HCEC 1CT (cell line): ENCODE measurements at places on chromosomes 12 and 14.

DNA sequence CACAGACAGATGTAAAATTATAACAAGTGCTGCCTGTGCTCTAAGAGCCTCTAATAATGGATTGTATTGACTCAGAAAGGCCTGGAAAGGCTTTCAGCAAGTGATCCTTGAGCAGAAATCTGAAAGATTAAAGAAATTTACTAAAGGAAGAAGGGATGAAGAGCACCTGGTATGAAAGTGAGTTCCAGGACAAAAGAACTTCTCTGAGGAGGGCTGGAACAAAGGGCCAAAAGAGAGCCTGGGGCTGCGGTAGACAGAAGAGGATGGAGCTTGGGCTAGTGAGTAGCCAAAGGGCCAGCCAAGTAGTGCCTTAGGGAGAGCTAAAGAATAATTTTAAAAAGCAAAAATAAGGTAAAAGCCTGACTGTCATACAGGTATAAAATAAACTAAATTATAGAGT, 44.0 kb downstream of the BCAT1 start:
- DNase-seq: no peak

- DNase-seq: no peak
Observed at GRCh38 chr12:22722779-22723178, 97.8 kb downstream of the ETNK1 start.

- DNase-seq: no peak
Observed at GRCh38 chr14:58914279-58914855, 274.1 kb upstream of the DAAM1 start.

DNA sequence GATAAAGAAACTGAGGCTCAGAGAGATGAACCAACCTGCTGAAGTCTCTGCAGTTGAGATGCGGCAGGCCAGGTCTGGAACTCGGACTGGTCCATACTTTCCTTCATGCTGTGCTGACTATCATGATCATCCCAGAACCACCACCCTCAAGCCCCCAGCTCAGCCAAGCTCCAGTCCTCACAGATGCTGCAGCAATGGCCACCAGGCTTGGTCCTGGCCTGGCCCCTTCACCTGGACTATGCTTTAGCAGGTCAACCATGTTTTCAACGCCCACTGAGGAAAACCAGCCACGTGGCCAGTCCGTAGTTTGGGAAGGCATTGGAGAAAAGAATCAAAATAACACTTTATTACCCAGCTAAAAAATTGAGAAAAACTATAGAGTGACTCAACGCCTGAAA, 1.4 kb downstream of the GPR68 start:
- DNase-seq: no peak

GRCh38 chr12:19251481-19252132, 122.1 kb downstream of the PLEKHA5 start:
- no peak for DNase-seq

- no peak for DNase-seq
Observed at GRCh38 chr12:67420506-67420905, 151.3 kb downstream of the CAND1 start.

DNA sequence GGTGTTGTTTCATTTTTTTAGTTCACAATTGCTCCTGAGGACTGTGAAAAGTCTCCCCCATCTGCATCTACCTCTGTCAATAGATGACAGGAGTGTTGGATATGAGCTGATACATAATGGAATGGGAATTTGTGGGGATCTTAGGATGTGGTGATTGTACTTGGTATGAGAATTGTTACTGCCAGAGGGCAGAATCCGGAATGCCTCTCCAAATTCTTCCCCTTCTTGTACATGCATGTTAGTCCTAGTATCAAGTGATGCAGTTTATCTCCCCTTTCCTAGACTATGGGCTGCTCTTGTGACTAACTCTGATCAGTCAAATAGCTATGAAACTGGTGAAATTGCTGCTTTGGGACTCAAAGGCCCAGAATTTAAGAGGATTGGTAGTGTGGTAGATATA, 24.8 kb upstream of the NOVA1 start:
- DNase-seq: no peak

GRCh38 chr14:73058922-73059673, 764 bp downstream of the RBM25 start:
- peak; percentile 15 for DNase-seq

DNA sequence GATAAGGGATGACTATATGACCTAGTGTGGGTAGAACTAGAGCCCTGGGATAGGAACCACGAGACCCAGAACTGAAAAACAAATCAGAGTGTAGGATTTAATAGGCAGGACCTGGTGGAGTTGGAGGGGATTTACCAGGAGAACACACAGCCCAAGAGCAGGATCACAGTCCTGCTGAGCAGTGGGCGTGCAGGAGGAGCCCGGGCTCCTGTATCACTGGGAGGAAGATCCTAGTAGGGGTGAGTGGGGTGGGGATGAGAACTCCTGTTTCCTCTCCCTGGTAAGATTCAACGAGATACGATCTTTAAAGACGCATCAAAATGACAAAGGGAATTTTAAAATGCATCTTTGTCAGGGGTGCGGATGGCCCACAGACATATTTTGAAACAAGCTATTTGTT, 220.1 kb downstream of the GALC start:
- no peak for DNase-seq

DNA sequence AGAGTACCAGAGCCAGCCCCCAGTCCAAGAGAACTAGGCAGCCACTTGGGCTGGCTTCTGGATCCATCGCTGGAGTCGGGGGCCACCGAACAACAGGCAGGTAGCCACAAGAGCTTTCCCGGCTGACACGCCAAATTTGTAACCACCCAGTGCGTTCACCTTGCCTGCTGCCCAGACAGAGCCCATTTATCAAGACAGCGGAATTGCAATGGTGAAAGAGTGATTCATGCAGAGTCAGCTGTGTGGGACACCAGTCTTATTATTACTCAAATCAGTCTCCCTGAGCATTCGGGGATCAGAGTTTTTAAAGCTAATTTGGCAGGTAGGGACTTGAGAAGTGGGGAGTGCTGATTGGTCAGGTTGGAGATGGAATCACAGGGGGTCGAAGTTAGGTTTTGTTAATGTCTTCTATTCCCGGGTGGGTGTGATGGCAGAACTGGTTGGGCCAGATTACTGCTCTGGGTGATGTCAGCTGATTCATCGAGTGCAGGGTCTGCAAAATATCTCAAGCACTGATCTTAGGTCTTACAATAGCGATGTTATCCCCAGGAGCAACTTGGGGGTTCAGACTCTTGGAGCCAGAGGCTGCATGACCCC, 64.3 kb downstream of the PDE6H start:
- no peak for DNase-seq

DNA sequence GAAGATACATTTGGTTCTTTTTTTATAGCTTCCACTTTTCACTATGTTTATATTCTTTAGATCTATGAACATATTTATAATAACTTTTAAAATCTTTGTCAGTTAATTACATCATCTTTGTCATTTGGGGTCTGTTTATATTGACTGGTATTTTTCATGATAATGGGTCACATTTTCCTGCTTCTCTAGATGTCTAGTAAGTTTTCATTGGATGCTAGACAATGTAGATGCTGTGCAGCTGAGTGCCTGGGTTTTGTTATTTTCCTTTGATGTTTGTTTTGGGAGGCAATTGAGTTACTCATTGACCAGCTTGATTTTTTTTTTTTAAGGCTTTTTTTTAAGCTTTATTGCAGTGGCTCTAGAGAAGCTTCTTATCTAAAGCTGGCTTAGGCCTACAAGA, 4.9 kb downstream of the MAP1LC3B2 start:
- DNase-seq: no peak

DNA sequence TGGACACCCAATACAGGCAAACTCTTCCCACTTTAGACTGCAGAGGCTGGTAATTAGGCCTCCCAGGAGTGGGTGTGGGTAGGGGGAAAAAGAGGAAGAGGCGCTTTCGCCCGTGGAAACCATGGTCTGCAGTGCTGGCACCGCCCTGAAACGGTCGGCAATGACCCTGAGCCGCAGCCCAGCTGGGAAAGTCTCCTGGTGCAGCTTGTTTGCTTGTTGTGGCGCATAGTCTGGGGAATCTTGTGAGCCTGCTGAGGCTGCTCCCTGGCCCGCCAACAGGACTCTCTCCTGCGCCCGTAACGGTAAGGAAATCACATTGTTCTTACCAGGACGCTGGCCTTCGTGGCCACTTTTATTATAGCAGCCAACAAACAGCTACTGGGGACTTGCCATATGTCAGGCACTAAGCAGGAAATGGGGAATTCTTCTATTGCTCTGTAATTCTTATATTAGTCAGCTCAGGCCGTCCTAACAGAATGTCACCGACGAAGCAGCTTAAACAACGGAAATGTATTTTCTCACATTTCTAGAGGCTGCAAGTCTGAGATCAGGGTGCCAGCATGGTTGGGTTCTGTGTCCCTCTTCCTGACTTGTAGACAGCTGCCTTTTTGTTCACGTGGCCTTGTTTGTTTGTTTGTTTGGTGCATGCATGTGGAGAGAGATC, 52.5 kb upstream of the RIN3 start:
- DNase-seq: peak; percentile 30

DNA sequence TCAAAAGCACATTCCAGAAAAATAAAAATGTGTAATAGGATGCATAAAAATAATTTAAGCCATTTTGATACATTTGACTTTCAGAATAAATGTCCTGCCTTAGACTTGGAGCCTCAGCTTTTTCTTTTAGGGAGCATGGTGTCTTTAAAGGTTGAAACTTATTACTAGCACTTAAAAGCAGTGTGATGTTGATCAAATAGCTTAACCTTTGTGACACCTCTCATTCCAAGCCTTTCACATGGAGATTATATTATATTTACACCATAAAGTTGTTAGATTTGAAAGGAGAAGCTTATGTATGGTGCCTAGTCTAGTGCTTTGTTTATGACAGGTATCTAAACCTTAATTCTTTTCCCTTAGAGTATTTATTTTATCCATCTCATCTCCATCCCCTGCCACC, 61.9 kb downstream of the KTN1 start:
- DNase-seq: no peak

DNA sequence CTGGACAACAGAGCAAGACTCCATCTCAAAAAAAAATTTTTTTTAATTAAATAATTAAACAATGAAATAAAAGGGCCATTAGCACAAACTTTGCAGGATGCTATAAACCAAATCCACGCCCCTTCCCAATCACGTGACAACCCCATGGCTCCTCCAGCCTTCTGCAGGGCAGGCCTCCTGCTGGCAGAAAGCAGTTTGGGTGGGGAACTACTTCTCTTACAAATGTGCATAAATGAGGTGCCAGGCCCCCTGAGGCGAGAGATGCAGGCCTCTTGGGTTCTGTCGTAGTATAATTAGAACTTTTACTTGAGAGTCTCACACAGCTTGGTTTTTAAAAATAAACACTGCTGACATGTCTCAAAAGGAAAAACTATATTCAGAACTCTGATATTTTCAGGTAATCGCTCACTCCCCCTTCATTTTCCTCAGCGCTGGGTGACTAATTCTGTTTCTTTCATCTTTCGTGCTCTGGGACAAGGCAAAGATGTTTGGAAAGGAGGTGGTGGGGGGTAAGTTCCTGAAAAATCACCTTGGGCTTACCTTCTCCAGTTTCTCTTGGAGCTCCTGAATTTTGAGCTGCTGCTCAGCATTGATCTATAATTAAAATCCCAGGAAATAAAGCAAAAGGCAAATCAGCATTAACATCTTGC, 101.7 kb downstream of the CIT start:
- no peak for DNase-seq

DNA sequence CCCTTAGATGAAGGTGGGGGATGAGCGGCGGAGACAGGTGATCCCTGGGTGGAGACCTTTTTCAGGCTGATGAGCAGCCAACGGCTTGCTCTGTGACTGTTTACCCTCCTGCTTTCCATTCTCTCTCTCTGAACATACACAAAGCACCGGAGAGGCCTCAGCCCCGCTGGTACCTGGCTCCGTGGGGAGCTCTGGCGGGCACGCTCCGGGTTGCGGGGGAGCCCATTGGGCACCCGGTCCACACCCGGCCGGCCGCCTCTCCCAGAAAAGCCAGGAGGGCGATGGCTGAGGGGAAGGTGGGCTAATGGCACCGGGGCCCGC, 545 bp downstream of the SMARCC2 start:
- DNase-seq: no peak

DNA sequence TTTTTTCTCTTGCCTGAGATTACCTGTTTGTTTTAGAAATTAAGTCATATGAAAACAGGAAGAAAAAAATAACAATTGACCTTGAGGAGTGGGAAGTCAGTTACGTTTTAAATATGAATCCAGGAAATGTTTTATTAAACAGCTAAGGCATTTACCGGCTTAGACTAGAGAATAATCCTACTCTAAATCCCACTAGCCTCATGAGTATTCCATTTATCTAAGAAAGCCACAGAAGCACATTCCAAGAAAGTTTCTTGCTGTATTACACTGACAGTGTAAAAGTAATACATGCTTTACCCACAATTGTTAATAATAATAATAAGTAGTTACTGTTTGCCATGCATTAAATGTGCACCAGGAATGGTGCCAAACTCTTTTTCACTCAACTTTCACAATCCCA, 90.9 kb downstream of the BMP4 start:
- DNase-seq: no peak

GRCh38 chr12:98868076-98868475, 223.0 kb downstream of the APAF1 start:
- DNase-seq: no peak

DNA sequence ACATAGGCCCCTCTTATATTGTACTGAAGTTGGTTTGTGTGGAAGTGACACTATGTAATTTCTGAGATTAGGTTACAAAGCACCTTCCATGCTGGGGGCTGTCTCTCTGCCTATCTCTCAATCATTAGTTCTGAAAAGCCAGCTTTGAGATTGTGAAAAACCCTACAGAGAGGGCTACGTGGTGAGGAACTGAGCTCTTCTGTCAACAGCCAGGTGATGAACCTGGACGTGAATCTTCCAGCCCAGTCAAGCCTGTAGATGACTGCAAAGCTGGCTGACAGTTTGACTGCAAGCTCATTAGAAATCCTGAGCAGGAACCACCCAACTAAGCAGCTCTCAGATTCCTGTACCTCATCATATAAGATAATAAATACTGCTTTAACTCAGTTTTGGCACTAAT, 36.3 kb upstream of the BBS10 start:
- DNase-seq: no peak

GRCh38 chr14:37087520-37087919, 84.9 kb downstream of the SLC25A21 start:
- no peak for DNase-seq

- DNase-seq: peak; percentile 77
Observed at GRCh38 chr12:49750027-49750995, 9.0 kb downstream of the TMBIM6 start.

DNA sequence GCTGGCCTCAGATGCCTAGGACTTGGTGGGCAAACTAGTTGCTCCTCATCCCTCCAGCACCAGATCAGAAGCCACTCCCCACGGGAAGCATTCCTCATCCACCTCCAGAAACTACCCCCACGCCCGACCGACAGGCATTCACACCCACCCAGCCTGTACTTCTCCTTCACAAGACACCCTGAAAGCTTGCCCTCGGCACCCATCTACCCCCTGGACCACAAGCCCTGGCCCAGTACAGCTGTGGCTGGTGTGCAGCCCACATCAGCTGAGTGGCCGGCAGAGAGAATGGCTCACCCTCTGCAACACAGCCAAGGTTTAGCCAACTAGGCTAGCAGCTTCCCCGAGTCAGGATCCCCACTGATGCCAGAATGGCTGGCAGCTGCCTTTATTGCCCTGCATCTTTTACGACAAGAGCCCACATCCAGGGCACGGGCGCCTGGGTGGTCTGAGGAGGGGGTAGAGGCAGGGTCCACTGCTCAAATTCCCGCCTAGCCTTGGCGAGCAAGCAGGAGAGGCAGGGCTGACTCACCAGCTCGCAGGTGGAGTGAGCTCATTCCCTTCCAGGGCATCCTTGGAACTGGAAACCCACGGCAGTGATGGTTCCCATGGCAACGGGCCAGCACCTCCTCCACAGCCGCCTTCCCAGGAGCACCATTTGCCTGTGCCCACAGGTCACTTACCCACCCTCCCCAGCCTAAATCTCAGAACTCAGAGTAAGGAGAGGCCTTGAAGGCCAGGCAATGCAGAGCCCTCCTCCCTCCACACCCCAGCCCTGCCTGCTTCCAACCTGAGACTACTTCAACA, 17.1 kb downstream of the ACTN1 start:
- peak; percentile 42 for DNase-seq
